ENCODE measurements at places on chromosomes 16 and 17. TPM values are rescaled to one million over a fixed set of nuclear protein-coding genes. Genes with fewer than 3 reads are reported as not detected.

DNA sequence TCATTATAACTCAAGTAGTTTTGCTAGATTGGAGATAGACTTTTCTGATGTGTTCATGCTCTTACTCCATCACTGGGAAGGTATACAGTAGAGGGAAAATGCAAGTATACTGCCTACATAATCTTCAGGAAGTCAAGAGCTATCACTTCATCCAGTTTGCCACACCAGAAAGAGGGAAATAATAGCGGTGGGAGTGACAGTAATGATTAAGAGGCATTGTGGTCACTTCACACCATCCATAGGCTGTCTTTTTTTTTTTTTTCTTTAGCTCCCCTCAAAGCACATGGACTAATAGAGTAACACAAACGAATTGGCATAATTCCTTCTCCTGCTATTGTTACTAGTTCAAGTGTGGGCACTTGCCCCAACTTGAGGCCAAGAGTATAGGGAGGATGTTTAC lies 28.4 kb upstream of the HLF start:
- peaks cover 4% of the 10 kb centered on the region for H3K4me1 ChIP-seq
- no peak for DNase-seq

GRCh38 chr17:31404028-31404949 lies 12.8 kb downstream of the RAB11FIP4 start:
- no peaks in the 10 kb centered on the region for H3K4me1 ChIP-seq
- DNase-seq: no peak
- H3K36me3 ChIP-seq: no peaks in the 10 kb centered on the region
- H3K4me3 ChIP-seq: no peak overlapping the region
- H3K27ac ChIP-seq: no peak overlapping the region
- H3K27me3 ChIP-seq: peaks cover 17% of the 10 kb centered on the region

GRCh38 chr16:67149276-67150046 lies 1.3 kb downstream of the B3GNT9 start:
- H3K27ac ChIP-seq: no peak overlapping the region
- H3K4me1 ChIP-seq: peaks cover 2% of the 10 kb centered on the region
- peaks cover 10% of the 10 kb centered on the region for H3K36me3 ChIP-seq

DNA sequence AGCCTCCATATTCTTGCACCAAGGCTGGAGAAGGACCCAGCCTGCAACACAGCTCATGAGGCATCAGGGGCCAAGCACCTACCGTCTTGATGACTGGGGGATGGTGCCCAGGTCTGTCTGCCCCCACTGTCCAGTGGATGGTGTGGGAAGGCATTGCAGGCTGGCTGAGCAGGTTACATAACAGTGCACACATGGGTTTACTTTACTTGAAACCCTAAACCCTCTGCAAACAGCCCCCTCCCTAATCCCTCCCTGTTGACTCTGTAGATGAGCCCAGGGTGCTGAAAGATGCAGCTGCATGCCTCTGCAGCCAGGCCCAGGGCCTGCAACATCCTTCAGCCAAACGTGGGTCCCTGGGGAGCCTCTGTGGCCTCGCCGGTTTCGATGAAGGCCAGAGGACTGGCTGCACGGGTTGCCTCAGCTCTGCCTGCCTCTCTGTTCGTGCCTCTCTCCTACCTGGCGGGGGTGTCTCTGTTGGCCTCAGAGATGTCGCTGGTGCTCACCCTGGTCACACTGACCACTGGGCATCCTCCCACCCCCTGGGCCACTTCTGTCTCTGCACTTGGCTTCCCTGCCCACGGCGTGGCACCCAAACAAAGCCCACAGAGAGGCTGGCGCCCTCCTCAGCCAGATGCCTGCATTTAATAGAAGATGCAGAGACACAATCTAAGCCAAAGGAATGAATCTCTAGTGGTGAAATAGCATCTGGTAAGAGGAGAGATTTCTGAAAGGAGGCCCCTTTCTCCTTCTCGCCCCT lies 95.1 kb downstream of the METRNL start:
- H3K4me1 ChIP-seq: peaks cover 24% of the 10 kb centered on the region
- no peaks in the 10 kb centered on the region for H3K36me3 ChIP-seq
- H3K27ac ChIP-seq: peak overlapping the region; percentile 67
- no peak overlapping the region for H3K4me3 ChIP-seq

DNA sequence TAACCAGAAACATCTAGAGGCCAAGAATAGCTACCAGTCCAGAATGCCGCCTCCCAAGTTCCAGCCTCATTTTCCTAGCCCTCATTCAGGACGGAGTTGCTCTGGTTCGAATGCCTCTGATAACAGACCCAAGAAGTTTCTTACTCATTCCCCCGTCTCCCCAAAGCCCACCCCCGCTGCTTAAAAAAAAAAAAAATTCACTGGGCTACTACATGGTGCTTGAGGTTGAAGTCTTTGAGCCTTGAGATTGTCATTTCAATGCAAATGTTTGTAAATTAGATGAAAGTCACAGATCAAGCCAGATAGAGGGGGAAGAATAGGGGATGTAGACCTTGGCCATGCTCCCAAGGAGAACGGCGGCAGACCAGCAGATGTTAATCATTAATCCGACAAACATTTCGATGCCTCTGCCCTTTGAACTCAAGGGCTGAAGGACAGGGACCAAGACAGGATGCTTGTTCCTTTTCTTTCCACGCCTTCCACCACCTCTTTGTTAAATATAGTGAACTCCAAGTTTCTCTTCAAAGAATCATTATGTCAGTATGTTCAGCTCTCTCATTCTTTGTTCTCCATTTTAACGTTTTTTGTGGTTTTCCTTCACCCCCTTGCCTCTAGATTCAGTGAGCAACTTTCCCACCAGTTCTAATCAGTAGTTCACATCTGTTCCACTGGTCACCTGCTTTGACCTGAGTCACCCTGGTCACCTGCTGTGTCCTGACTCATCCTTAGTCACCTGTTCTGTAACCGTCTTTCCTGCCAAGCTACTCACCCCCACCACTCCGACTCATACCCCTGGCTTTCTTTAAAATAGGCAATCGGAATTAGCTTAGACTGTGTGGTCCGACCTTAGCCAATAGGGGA lies 190.3 kb downstream of the CPPED1 start:
- DNase-seq: no peak
- H3K4me3 ChIP-seq: no peak overlapping the region
- no peaks in the 10 kb centered on the region for H3K27me3 ChIP-seq
- no peaks in the 10 kb centered on the region for H3K36me3 ChIP-seq

- DNase-seq: no peak
- no peaks in the 10 kb centered on the region for H3K36me3 ChIP-seq
- no peaks in the 10 kb centered on the region for H3K27me3 ChIP-seq
- H3K4me1 ChIP-seq: peaks cover 10% of the 10 kb centered on the region
Observed at GRCh38 chr17:10130263-10130662, 68.1 kb downstream of the GAS7 start.

DNA sequence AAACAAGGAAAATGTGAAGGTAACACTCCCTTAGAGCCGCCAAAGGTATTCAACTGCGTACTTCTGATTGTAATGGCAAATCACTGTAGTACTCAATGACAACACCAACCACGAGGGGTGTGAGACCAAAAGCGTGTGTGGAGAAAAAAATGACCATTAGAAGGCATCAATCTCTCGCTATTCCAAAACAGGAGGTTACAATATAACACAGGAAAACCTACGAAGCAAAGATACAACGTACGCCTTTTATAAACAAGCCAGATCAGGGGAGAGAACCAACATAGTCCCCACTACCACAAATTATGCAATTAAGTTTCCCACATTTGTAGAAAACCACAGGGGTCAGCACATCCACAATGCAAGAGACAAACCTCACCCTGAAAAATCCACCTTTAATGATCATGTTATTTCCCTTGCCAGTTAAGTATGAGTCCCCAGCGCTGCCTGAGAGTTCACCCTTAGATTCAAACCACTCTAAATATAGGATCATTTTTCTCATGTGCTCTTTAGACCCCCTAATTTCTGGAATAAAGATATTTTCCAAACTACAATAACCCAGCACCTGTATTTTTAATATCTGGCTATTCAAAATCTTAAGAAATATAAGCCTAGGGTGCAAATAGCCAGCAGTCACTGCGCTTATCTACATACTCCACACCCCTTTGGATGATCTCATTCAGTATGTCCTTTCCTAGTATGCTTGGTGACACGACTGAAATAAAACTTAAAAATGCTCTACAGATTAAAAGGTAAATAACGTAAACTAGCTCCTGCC lies 12.4 kb downstream of the TEX14 start:
- H3K27ac ChIP-seq: peak overlapping the region; percentile 5
- H3K4me3 ChIP-seq: no peak overlapping the region
- no peak for DNase-seq
- no peaks in the 10 kb centered on the region for H3K4me1 ChIP-seq
- peaks cover 3% of the 10 kb centered on the region for H3K27me3 ChIP-seq
- H3K36me3 ChIP-seq: no peaks in the 10 kb centered on the region

GRCh38 chr17:2090804-2091534 lies 36.1 kb downstream of the HIC1 start:
- no peak overlapping the region for H3K4me3 ChIP-seq
- peaks cover 9% of the 10 kb centered on the region for H3K4me1 ChIP-seq
- H3K36me3 ChIP-seq: peaks cover 3% of the 10 kb centered on the region
- DNase-seq: no peak
- H3K27ac ChIP-seq: no peak overlapping the region

GRCh38 chr17:72004011-72004427 lies 116.8 kb upstream of the SOX9 start:
- H3K36me3 ChIP-seq: no peaks in the 10 kb centered on the region
- H3K4me3 ChIP-seq: no peak overlapping the region
- no peak for DNase-seq
- peaks cover 18% of the 10 kb centered on the region for H3K27me3 ChIP-seq
- H3K4me1 ChIP-seq: no peaks in the 10 kb centered on the region

DNA sequence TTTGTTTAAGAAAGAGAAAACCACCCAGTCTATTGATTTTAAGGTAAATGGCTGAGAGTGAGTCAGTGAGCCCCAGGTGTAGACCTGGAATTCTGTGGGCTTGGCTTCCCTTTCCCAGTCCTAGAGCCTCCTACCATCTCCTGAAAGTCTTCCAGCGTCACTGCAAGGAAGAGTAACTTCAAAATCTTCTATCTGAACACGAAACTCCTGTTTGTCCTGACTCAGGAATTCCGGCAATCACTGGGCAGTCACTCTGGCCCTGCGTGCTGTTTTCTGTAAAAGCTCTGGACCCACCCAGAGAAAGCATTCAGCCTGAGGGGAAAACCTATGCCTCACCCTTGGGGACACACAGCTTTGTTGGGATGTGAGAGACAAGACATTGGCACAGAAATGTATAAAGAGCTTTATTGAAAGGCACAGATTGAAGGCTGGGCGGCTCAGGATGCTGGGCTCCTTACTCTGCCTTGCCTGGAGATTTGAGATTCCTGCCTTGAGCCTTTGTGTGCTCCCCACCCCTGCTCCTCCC lies 15.9 kb downstream of the MINK1 start:
- H3K4me1 ChIP-seq: peaks cover 21% of the 10 kb centered on the region
- H3K36me3 ChIP-seq: no peaks in the 10 kb centered on the region
- H3K27ac ChIP-seq: peak overlapping the region; percentile 91
- H3K27me3 ChIP-seq: no peaks in the 10 kb centered on the region

- no peaks in the 10 kb centered on the region for H3K4me1 ChIP-seq
- H3K36me3 ChIP-seq: no peaks in the 10 kb centered on the region
- H3K27ac ChIP-seq: no peak overlapping the region
- peaks cover 20% of the 10 kb centered on the region for H3K27me3 ChIP-seq
- DNase-seq: no peak
Observed at GRCh38 chr17:40482722-40483121, 18.7 kb downstream of the TNS4 start.

DNA sequence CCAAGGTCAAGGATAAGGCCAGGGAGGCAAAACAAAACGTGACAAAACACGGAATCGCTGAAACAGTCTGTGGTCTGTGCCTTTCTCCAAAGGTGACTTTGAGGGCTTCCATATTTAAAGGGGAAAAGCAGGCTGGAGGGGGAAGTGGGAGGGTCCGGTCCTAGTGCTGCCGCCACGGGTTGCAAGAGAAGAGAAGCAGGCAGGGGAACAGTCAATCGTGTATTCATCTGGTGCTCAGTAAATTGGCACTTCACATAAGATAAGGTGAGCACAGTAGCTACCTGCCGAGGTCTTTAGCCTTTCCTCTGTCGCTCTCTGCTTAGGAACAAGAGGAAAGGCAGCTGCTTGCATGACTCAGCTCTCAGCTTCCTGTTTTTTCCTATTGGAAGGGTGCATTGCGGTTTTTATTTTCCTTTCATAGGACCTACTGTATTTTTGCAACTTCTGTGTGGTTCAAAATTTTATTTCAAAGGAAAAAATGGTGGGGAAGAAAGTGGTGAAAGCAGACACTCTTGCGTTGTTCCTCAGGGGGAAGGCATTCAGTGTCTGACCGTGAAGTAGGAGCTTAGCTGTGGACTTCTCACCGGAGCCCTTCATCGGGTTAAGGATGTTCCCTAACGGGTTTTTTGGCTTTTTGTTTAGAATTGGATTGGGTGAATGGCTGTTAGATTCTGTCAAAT lies 7.1 kb upstream of the LGALS3BP start:
- H3K36me3 ChIP-seq: peaks cover 13% of the 10 kb centered on the region
- no peaks in the 10 kb centered on the region for H3K27me3 ChIP-seq
- DNase-seq: no peak
- peak overlapping the region; percentile 20 for H3K4me3 ChIP-seq
- peak overlapping the region; percentile 90 for H3K27ac ChIP-seq

GRCh38 chr16:87369796-87370719 lies 13.5 kb downstream of the FBXO31 start:
- no peak overlapping the region for H3K27ac ChIP-seq
- no peaks in the 10 kb centered on the region for H3K27me3 ChIP-seq
- no peaks in the 10 kb centered on the region for H3K36me3 ChIP-seq

- peak overlapping the region; percentile 53 for H3K4me3 ChIP-seq
- DNase-seq: no peak
- peaks cover 14% of the 10 kb centered on the region for H3K27me3 ChIP-seq
- no peak overlapping the region for H3K27ac ChIP-seq
Observed at GRCh38 chr16:90046971-90047713, 27.9 kb upstream of the DBNDD1 start.

DNA sequence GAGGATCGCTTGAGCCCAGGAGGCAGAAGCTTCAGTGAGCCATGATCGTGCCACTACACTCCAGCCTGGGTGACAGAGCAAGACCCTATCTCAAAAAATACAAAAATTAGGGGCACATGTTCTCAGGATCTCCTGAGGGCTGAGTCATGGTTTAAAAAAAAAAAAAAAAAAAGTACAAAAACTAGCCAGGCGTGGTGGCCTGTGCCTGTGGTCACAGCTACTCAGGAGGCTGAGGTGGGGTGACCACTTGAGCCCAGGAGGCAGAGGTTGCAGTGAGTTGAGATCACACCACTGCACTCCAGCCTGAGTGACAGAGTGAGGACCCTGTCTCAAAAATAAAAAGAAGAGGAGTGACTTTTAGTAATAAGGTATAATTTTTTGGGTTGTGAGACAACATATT lies 16.9 kb downstream of the BLMH start:
- peaks cover 22% of the 10 kb centered on the region for H3K36me3 ChIP-seq
- H3K4me1 ChIP-seq: peaks cover 4% of the 10 kb centered on the region
- H3K27ac ChIP-seq: peak overlapping the region; percentile 37
- H3K4me3 ChIP-seq: no peak overlapping the region
- H3K27me3 ChIP-seq: no peaks in the 10 kb centered on the region
- DNase-seq: no peak

GRCh38 chr17:40322358-40323315 lies 13.7 kb downstream of the RARA start:
- H3K27ac ChIP-seq: peak overlapping the region; percentile 29
- no peak for DNase-seq
- no peaks in the 10 kb centered on the region for H3K27me3 ChIP-seq
- H3K36me3 ChIP-seq: no peaks in the 10 kb centered on the region
- peaks cover 47% of the 10 kb centered on the region for H3K4me1 ChIP-seq

MT1G gene
- 2.9 TPM for total RNA-seq

MYO1D gene
- 36.9 TPM for total RNA-seq

PERCC1 gene
- 7.1 TPM for total RNA-seq

CDH5 gene
- not detected for total RNA-seq

CD79B gene
- total RNA-seq: not detected

CNTNAP4 gene
- 0.74 TPM for total RNA-seq

SLC6A2 gene
- not detected for total RNA-seq

All from progenitor cell of endocrine pancreas (in vitro differentiated cells).